Cortex of kidney (tissue), 1 donor: ENCODE measurements at places on chromosomes 16 and 17.

DNA sequence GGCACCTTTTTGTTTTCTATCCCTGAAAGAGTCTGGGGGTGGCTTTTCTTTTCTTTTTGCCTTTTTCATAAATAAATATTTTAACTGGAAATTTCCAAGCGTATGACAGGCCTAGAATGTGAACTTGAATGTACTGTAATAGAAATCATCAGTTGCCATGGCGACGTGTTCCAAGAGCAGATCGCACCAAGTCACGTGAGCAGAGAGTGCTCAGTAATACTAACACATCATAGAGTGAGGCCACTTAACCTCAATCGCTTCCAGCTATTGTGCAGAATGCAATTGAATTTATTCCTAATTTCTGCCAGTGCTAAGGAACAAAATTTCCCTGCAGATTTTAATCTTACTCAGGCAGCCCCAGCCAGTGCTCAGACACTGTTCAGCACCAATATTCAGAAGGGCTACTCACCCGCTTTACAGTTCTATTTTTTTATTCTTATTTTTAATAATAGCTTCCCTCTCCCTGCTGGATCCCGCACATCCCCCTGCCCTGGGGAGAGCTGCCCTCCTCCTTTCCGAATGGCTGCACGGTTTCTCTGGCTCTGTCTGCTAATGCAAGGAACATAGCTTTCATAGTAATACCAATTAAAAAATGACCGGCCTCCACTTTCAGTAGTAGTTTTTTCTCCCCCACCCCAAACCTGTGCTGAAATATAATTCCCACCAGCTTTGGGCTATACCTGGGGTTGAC, 26.2 kb upstream of the PMFBP1 start:
- no peak for DNase-seq

DNA sequence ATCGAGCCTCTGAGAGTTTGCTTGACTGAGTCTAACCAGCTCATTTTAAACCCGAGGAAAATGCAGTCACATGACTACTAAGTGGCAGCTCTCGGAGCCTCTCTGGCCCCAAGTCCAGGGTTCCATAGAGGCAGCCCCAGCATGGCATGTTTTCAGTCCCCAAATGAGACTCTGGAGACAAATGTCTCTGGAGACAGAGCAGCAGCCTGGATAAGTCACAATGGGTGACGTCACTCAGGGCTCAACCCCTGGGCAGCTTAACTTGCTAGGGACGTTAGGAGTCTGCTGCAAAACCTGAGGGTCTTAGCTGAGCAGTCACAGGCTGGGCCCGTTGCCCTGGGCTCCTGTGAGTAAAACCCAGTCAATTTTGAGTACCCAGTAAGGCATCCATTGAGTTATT, 6.9 kb upstream of the STH start:
- DNase-seq, result no peak

- no peak for DNase-seq
Measured at GRCh38 chr17:50049636-50050035, 6.3 kb upstream of the ITGA3 start.

- no peak for DNase-seq
Measured at GRCh38 chr16:5386989-5387388, 289.4 kb upstream of the EEF2KMT start.

GRCh38 chr16:85577899-85578598, 35.1 kb upstream of the GSE1 start:
- DNase-seq, result no peak
